ENCODE measurements at places on chromosomes 4 and X.

- DNase-seq: no peak
Measured at GRCh38 chr4:81214144-81214880, 710 bp downstream of the PRKG2 start.

GRCh38 chrX:24090300-24091200 lies 35.8 kb downstream of the EIF2S3 start:
- DNase-seq: no peak

DNA sequence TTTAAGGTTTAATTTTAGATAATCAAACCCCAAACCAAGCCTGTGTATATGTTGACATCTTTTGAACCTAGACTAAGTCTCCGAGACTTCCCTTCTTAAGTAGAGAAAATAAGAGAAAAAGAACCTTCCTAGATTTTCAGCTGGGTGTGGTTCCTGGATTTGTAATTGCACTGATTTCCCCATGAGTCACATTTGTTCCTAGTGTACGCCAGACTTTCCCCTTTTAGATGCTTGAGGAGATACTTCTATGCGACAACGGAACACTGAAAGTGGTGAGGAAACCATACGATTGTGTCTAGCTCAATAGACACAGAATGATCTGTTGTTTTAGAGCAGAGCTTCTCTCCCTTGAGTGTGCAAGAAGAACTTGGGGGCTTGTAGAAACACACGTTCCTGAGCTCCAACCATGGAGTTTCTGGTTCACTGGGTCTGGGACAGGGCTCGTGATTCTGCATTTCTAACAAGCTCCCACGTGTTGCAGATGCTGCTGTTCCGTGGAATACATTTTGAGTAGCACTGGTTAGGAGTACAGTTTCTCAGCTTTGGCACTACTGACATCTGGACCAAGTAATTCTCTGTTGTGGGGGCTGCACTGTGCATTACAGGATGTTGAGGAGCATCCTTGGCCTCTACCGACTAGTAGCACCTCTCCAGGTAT lies 87.1 kb downstream of the AMELX start:
- no peak for DNase-seq

DNA sequence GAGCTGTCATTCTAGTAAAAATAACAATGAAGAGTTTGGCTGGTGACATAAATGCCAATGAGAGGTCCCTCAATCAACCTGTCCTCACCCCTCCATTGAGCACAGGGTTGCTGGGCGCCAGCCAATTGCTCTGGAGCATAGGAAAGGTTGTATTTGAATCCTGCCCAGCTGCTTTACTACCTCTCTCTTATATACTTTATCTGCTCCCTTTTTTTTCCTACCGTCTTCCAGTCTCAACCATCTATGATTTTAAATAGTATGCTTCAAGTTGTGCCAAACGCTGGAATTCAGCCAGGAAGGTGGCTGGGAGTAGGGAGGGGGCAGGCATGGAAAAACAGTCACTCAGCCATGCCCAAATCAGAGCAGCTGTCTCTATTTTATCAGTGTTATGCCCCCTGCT lies 153.8 kb downstream of the NR3C2 start:
- DNase-seq: no peak

GRCh38 chr4:14254926-14255325 lies 627.4 kb upstream of the BOD1L1 start:
- no peak for DNase-seq

GRCh38 chr4:33739884-33740632 lies 2504.3 kb downstream of the ARAP2 start:
- DNase-seq: no peak

DNA sequence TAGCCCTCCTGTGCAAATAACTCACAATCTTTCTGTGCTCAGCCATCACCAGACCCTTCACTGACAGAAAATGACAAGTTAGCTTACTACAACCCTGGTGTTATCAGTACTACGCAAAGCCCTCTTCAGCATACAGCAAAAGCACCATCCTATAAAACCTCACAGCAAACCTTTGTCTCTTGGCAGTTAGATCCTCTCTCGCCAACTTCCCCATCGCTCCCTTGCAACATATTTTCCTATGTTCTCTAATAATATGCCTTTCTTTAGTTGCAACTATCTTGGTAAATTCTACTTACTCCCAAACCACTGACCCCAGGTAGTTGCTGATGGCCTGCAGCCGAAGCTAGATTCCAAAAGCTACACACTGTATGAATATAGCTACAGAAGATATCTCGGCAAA lies 856.9 kb upstream of the FRG1 start:
- no peak for DNase-seq

DNA sequence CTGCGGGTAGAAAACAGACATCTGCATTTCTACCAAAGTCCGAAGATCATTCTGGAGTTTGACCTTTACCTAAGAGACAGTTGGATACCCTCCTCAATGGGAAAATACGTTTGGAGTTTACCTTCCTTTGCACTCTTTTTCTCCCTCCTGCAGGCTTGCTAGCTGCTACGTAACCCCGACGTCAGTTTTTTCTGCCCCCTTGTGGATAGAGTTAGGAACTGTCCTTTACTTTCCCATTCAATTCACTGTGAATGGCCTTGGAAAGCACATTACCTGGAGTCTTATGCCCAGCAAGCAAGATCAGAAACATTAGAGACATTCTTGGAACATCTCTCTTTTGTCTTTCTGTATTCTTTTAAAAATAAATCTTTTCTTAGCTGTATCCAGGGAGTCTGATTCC lies 250.7 kb downstream of the NAP1L3 start:
- no peak for DNase-seq

GRCh38 chr4:174658246-174658645 lies 136.0 kb upstream of the HPGD start:
- DNase-seq: no peak

- DNase-seq: no peak
Measured at GRCh38 chrX:9698576-9698975, 67.1 kb downstream of the GPR143 start.

DNA sequence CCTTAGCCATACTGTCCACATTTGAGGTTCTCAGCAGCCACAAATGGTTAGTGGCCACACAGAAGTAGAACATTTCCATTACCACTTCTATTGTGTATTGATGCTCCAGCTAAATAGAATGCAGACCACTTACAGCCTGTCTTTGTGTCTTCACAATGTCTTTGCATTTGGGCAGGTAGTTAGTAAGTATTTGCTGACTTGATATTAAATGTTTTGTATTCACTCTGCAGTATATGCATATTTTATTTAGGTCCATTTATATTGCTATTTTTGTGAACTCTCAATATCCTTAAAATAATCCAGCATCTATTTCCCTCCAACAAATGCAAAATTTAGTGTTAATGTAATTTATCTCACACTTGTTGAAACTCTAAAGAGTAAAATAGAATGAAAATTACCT lies 26.6 kb downstream of the ANAPC4 start:
- no peak for DNase-seq

- DNase-seq: no peak
Measured at GRCh38 chr4:174461466-174462106, 60.7 kb downstream of the HPGD start.

- DNase-seq: no peak
Measured at GRCh38 chr4:26238778-26239679, 81.8 kb upstream of the RBPJ start.

GRCh38 chr4:163087805-163088204 lies 78.9 kb downstream of the NAF1 start:
- no peak for DNase-seq

DNA sequence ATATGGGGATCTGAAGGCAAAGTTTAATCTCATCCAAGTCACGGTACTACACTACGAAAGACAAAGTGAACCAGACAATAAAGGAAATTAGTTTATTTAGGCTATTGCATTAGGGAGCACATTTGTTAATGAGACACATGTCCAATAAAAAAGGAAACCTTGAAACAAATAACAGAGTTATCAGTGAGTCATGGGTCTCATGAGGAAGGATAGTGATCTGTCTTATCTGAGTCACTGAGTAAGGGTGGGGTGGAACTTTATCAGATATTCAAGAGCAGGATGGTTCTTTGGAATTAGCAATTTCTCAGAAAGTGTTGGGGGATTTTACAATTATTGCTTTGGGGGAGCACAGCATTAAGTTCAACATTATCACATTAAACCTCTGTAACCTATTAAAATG lies 188.9 kb upstream of the IL1RAPL1 start:
- no peak for DNase-seq

- no peak for DNase-seq
Measured at GRCh38 chr4:123345137-123345934, 51.3 kb upstream of the SPRY1 start.

DNA sequence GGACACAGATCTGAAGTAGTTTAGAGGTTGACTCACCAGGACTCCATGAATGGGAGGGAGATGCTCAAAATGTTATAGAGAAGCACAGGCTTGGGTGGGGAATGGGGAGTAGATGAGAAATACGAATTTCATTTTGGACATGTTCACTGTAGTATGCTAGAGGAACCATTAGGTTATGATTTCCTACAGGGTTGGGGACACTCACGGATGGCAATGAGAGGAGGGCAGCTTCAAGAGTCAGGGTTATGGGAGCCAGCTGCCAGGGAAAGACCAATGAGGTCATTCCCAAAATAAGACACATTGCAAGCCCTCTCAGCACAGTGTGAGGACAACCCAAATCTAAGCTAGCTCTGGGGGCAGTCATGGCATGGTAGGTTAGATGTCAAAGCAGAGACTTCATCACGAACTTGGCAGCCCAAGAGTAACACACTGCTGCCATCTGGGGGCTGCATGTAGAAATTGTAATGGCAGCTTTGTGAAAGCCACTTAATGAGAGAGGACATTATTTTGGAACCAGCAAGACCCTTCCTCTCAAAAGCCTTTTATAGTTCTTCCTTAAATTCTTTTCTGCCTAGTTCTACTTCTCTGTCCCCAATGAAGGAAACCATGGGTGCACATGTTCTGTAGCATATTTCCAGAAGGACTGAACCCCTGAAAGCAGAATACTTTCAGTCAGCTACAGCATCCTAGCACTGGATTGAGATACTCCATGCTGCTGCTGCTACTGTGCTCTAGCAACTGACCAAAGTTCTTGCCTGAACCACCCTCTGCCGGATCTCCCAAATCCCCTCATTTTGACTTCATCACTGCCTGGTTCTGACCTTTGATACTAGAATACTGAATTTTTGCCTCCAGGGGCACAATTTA lies 16.2 kb upstream of the ZCCHC12 start:
- peak; percentile 43 for DNase-seq

DNA sequence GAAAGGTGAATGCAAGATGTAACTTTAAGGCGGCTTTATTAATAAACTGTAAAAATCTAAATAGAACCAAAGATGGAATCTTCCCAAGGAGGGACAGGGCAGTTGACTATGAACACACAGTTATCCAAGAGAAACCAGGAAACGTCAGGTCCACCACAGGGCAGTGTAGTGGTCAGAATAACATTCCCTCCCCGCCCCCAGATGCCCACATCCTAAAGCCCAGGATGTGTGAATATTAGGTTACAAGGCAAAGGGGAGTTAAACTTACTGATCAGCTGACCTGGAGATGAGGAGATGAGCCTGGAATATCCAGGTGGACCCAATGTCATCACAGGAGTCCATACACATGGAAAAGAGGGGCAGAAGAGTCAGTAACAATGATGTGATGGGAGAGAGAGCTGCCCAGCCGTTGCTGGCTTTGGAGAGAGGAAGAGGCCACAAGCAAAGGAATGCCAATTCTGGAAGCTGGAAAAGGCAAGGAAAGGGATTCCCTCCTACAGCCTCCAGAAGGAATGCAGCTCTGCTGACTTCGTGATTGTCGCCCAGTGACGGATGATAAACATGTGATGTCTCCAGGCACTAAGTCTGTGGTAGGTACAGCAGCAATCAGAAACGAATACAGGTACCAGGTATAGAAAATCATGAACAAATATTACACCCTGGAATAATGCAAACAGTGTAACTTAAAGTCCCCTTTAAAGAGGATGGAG lies 5.2 kb downstream of the SH3KBP1 start:
- DNase-seq: no peak

- no peak for DNase-seq
Measured at GRCh38 chr4:47631161-47631560, 146.1 kb downstream of the ATP10D start.

GRCh38 chrX:13345037-13345436 lies 25.2 kb upstream of the ATXN3L start:
- DNase-seq: no peak

GRCh38 chr4:57633212-57633859 lies 523.2 kb upstream of the IGFBP7 start:
- DNase-seq: no peak

- DNase-seq: no peak
Measured at GRCh38 chr4:80086296-80086695, 13.3 kb upstream of the ANTXR2 start.

DNA sequence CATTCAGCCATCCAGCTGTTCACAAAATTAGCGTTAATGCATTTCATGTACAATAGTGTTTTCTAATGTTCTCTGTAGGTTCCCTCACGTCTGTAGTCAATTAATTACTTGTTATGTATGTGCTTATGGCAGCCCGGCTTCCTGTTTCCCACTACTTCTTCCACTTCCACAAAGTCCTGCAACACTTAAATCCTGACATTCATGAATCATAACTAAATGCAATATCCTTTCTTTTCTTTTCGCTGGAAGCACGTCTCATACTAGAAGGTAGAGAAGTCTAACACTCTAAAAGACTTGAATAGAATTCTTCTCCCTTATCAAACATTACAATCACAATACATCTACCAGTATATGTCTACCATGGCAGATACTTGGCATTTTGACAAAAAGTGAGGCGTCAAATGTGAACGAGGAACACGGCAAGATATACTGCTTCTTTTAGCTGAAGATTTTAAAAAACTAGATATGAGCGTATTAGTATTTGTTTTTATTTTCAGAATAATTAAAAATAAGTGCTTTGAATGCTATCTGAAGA lies 239.0 kb upstream of the DIAPH2 start:
- DNase-seq: no peak

- no peak for DNase-seq
Measured at GRCh38 chr4:5918331-5918985, 25.6 kb upstream of the CRMP1 start.

- DNase-seq: no peak
Measured at GRCh38 chr4:109214622-109215301, 87.7 kb downstream of the COL25A1 start.

DNA sequence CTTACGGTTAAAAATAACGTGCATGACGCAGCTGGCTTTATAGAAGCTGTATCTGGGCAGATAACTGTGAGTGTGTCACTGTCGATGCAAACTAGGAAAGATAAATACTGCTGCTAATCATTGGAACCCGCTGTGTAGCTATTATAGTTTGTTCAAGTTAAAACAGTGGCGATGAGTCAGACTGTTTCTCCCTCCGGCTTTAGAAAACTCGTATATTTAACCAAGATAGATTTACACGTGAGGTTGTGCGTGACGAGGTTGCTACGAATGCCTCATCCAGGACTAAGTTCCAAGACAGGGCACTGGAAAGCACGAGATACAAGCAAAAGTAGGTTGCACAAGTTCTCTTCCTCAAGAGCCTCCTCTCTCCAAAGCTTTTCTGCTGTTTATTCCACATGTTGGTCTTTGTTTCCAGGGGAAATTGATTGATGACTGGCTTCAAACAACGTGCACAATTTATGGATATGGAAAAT lies 270.7 kb downstream of the FBXW7 start:
- DNase-seq: no peak

DNA sequence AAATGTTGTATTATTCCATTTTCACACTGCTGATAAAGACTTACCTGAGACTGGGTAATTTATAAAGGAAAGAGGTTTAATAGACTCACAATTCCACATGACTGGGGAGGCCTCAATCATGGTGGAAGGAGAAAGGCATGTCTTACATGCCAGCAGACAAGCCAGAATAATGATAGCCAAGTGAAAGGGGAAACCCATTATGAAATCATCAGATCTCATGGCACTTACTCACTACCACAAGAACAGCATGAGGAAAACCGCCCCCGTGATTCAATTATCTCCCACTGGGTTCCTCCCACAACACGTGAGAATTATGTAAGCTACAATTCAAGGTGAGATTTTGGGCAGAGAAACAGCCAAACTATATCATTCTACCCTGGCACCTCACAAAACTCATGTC lies 2535.1 kb downstream of the ARAP2 start:
- DNase-seq: no peak
